ENCODE measurements at places on chromosomes 1 and 21.

DNA sequence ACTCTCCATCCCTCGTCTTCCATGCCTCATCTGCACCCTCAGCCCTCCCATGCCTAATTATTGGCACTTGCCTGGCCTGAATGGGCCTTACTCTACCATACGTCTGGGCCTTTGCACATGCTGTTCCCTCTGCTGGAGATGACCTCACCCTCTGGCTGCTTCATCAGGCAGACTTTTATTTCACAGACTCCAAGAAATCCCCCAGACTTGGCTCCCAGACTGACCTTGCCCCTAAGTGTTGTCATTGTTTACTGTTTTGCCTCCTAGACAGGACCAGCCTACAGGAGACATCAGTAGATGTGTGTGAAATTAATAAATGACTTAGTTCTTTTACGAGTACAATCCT is 5.2 kb upstream of the AHDC1 start:
- DNase-seq: no peak

- no peak for DNase-seq
Observed at GRCh38 chr1:94922761-94923331, 4.1 kb downstream of the CNN3 start.

DNA sequence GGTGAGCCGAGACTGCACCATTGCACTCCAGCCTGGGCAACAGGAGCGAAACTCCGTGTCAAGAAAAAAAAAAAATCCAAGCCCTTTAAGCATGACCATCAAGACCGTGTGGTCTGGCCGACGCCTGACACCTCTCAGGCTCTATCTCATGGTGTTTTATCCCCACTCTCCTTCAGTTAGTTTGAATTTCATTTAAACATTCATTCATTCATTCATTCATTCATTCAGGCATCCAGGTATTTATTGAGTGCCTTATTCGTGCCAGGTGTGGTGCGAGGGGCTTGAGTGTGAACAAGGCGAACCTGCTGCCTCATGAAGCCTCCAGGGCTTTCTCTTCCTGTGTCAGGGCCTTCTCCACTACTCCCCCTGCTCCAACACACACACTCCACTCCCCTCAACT is 22.6 kb upstream of the OPRD1 start:
- DNase-seq: no peak

DNA sequence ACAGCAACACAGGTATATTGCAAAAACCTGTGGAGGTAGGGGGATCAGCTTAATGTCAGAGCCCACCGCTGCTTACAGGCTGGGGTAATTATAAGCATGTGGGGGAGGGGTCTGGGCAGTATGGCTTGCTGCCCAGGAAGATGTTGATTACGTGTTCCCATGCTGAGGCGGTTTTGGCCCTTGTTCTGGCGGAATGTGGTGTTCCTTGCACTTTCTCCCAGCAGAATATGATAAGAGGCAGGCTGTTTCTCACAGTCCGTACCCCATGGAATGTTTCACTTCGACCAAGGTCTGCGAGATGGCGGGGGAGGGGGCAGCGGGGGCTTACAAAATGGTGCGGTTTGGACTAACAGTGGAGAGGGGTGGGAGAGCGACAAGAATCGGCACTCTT is 9.8 kb upstream of the HPCAL4 start:
- DNase-seq: peak; percentile 37

DNA sequence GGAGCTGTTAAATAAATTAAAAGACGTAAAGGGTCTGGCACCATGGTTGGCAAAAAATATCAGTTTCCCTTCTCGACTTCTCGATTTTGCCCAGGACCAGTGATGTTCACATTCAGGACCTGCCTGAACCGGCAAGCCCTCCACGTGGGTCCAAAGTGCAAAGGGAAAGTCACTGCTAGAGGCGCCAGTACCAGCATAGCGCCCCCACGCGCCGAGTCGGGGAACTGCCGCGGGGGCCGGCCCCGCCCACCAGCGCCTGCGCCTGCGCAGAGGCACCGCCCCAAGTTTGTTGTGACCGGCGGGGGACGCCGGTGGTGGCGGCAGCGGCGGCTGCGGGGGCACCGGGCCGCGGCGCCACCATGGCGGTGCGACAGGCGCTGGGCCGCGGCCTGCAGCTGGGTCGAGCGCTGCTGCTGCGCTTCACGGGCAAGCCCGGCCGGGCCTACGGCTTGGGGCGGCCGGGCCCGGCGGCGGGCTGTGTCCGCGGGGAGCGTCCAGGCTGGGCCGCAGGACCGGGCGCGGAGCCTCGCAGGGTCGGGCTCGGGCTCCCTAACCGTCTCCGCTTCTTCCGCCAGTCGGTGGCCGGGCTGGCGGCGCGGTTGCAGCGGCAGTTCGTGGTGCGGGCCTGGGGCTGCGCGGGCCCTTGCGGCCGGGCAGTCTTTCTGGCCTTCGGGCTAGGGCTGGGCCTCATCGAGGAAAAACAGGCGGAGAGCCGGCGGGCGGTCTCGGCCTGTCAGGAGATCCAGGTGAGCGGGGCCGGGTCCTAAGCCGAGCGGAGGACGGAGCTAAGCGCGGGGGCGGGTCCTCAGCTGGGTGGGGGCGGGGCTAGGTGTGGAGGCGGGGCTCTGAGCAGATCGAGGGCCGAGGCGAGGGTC is at the start of gene PINK1:
TSS of gene PINK1 (plus strand) at position 269 of the 875 bp plus-strand sequence. CDS start at position 360, 91 bp downstream.
- peak; percentile 99 for DNase-seq

DNA sequence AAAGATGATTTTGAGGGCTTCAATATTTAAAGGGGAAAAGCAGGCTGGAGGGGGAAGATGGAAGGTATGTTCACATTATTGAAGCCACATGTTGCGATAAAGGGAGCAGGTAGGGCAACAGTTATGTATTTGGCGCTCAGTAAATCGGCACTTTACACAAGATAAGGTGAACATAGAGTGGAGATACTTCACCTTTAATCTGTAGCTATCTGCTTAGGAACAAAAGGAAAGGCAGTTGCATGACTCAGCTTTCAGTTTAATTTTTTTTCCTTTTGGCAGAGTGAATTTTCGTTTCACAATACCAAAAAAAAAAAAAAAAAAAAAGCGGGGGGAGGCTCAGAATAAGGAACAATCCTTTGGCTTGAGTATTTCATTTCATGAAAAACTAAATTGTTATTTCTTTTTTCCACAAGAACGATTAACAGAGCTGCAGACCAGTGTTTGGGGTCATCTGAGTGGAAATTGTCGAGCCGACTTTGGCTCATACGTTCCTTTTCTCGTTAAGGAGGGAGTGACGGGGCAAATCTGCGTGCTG is 1.1 kb upstream of the COQ8A start:
- DNase-seq: no peak

DNA sequence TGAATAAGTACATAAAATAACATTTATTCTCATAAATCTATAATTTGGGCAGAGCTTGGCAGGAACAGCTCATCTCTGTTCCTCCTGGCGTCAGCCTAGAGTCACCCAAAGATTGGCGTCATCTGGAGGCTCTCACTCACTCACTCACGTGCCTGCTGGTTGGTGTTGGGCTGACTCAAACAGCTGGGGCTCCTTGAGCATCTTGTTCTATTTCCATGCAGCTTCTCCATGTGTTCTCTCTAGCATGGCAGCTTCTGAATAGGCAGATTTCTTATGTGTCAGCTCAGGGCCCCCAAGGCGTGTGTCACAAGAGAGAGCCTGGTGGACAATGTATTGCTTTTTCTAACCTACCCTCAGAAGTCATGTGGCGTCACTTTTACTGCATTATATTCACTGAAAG is 70.6 kb upstream of the RAB3GAP2 start:
- DNase-seq: no peak

DNA sequence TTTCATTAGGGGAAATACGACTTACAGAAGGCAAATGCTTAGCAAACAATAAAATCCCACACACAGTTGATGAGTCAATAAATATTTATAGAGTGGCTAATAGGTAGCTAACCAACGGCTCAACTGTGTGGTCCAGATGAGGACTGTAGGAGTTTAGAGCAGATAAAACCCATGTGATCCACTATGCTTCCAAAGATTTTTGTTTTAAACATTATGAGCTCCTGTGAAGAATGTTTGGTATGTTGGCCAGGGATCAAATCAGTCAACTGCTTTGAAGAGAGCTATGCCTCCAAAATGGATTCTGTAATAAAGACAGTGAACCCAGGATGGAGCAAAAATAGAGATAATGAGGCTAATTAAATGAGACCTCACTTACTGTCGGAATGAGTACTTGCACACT is 72.3 kb upstream of the COL11A1 start:
- no peak for DNase-seq

- no peak for DNase-seq
Observed at GRCh38 chr21:26385721-26386120, 187.4 kb downstream of the CYYR1 start.

- DNase-seq: no peak
Observed at GRCh38 chr21:17416139-17416538, 96.7 kb upstream of the CXADR start.

GRCh38 chr1:239831577-239832355 is 259.9 kb upstream of the FMN2 start:
- DNase-seq: no peak

DNA sequence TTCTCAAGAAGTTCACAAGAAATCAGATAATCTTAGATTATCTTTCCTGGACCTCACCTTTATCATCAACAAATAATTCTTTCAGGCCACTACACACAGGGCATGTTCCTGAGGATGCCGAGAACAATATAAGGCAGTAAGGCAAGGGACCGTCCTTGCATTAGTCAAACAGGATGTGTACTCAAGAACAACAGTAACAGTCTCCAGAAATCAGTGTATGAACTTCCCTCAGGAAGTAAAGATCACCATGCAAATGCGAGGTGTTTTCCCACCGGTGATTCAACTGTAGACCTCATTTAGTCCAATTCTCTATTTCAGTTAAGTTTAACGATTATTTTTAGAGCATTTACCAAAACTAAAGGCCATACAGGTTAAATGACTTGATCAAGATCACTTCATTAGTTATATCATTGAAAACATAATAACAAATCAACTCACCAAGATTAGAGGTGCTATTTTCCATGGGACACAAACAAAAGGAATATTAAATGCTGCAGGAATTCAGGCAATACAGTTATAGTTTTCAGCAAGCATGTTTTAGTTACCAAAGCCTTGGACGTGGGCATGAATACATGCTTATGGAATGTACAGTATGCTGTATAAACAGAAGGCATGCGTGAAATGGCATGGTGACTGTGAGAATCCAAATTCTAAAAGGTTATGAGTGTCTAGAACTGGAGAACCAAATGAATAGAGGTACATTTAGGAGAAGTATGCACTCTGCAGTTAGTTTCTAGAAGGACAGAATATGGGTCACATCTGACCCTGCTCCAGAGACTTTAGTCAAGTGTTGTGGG is 145.2 kb downstream of the TNR start:
- DNase-seq: no peak

DNA sequence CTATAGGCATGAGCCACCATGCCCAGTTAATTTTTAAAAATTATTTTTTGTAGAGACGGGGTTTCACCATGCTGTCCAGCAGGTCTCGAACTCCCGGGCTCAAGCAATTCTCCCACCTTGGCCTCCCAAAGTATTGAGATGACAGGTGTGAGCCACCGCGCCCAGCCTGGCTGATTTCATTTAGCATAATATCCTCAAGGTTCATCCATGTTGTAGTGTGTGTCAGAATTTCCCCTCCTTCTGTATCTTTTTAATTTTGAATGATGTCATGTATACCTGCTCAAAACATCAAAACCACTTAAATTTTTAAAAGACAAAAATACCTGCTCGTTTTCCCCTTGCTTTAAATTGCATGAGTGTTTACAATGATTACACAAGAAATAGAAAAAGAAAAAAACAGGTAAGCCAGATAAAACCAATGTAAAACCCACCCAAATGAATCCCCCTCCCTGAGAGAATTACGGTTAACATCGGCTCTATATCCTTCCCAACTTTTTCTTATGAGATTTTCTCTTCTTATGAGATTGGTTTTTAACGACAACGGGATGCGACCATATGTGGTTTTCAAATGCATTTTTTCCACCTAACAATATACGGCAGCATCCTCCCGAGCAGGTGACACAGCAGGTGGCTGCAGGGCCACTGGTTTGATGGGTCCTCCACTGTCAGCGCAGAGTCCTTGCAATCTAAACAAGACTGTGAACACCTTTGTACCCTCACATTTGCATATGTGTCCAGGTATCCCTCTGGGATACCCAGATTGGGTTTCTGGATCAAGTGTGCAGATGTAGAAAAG is 22.1 kb downstream of the IFFO2 start:
- DNase-seq: no peak

DNA sequence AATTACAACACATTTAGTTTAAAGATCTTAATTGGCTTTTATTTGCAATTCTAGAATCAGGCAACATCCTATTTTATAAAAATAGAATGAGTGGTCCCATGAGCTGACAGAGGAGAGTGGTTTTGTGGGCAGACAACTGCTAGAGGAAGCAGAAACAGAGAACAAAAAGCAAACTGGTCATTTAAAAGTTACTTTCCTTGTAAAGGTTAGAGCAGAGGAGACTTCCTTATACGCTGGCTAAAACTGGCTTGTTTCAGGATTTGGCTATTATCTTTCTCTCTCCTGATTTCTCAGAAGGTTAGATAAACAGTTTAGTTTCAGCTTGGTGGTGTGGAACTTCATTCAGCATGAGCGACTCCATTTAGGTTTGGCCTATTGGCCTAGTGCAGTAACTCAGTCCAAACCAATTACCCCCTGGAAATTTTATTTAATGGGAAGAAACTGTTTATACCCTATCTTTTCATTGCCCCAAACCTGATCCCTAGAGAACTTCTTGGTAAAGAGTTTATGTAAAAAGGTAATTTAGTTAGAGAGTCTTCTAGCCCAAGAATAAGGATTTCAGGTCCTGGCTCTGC is 32.2 kb upstream of the IL20 start:
- DNase-seq: no peak

DNA sequence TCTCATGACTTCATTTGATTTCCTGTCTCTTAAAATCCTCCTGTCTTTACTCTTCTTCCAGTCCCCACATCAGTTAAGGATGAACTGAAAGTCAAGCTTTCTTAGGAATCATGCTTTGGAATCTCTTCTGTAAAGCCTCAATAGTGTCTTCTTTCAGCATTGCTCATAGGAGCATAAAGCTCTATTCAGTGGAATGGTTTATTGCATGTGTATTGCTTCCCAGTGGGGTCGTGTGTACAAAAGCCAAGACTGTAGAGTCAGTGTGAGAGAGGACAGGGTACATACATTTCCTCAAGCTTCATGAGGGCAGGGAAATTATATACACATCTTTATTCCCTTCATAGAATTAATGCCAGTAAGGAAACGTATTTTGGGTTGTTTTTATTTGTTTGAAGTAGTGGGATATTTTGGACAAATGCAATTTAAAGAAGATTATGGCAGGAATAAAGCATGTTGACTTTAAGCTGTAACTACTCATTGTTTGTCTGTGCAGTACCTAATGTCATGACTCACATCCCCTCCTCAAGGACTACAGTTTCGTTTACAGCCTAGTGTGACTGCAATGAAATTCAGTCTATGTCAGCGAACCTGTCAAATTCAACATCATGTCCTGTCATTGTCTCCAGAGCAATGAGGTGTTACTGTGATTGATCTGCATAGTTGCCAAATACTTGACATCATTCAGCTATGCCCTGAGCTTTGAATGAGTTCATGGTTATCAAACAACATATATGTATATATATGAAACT is 2164.2 kb downstream of the NCAM2 start:
- DNase-seq: no peak

DNA sequence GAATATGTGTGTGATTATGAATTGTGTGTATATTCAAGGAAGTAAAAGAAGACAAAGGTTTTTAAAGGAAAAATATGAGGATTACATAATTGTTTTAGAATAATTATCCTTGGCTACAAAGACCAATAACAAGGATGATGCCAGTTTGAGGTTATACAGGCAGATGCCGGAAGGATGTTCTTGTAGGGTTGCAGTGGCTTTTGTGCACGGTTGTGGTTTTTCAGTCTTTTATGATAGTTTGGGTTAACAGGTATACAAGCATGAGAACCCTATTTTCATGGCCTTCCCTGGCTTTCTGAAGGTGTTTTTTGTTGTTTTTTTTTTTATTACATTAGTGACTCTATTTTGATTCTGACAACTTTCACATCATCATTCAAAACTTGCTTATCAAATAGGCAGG is 4.9 kb downstream of the CR2 start:
- DNase-seq: no peak

GRCh38 chr1:109826930-109827349 is 63.2 kb upstream of the EPS8L3 start:
- no peak for DNase-seq
